ENCODE measurements at places on chromosomes 1 and 21. TPM values are rescaled to one million over a fixed set of nuclear protein-coding genes. Genes with fewer than 3 reads are reported as not detected.

DNA sequence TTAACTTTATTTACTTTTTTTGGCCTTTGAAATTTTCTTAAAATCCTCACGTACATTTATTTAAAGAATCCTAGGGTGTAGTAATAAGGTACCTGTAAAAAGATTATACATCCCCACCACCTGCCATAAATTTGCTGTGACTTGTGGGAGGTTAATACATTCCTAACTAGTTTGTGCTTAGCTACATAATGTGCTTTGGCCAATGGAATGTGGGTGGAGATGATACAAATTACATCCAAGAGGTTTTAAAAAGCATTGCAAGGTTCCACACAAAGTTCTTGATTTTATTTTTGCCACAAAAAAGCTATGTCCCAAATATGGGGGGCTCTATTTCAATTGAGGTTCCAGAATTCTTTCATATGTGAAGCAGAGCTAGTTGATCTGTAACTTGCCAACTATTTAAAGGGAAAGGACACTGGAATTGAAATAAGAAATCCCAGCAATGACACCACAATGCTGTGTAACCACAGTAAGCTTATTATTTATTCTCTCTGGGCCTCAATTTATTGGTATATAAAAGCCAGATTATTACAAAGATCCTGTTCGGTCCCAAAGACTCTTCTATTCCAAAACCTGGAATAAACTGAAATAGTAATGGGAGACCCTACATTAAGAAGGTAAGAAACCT lies 15.7 kb downstream of the ASPM start:
- peaks cover 37% of the 10 kb centered on the region for H3K4me1 ChIP-seq
- no peak overlapping the region for H3K4me3 ChIP-seq
- peaks cover 10% of the 10 kb centered on the region for H3K36me3 ChIP-seq
- peak overlapping the region; percentile 98 for H3K27ac ChIP-seq

- H3K27me3 ChIP-seq = no peaks in the 10 kb centered on the region
- H3K27ac ChIP-seq = no peak overlapping the region
- no peak overlapping the region for H3K4me3 ChIP-seq
- no peaks in the 10 kb centered on the region for H3K4me1 ChIP-seq
- no peak for DNase-seq
Measured at GRCh38 chr1:178500936-178501554, 4.3 kb upstream of the CLEC20A start.

- DNase-seq = no peak
- peaks cover 26% of the 10 kb centered on the region for H3K4me1 ChIP-seq
- H3K36me3 ChIP-seq = peaks cover 19% of the 10 kb centered on the region
Measured at GRCh38 chr21:16376673-16377072, 646.9 kb downstream of the USP25 start.

- H3K4me3 ChIP-seq = no peak overlapping the region
- peaks cover 20% of the 10 kb centered on the region for H3K4me1 ChIP-seq
- peaks cover 29% of the 10 kb centered on the region for H3K27me3 ChIP-seq
- DNase-seq = no peak
Measured at GRCh38 chr1:3688356-3689137, 36.2 kb downstream of the TP73 start.

GRCh38 chr1:93964777-93965200 lies 55.6 kb upstream of the GCLM start:
- H3K4me3 ChIP-seq = no peak overlapping the region
- no peaks in the 10 kb centered on the region for H3K27me3 ChIP-seq
- H3K4me1 ChIP-seq = peaks cover 18% of the 10 kb centered on the region
- no peak overlapping the region for H3K27ac ChIP-seq

DNA sequence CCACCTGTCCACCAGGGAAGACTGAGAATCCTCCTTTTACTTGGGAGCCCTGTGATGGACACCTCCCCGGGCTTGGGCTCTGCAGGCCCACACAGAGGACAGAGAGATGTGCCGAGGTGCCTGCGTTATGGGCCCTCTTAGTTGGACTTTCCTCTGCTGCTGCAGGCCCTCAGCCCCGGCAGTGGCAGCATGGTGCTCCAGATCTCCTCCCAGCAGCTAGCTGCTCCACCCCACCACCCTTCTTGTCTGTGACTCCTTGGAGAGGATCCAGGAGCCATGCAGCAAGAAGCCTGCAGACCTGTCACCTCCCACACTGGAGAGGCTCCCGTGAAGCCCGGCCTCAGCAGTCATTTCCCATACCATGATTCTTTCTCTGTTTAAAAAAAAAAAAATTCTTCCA lies 27.4 kb downstream of the PHGDH start:
- H3K27ac ChIP-seq = peak overlapping the region; percentile 61
- peaks cover 46% of the 10 kb centered on the region for H3K36me3 ChIP-seq
- no peak overlapping the region for H3K4me3 ChIP-seq
- DNase-seq = no peak
- no peaks in the 10 kb centered on the region for H3K27me3 ChIP-seq
- peaks cover 21% of the 10 kb centered on the region for H3K4me1 ChIP-seq

GRCh38 chr1:44377925-44378784 lies 23.1 kb upstream of the ERI3 start:
- H3K4me1 ChIP-seq = no peaks in the 10 kb centered on the region
- H3K36me3 ChIP-seq = no peaks in the 10 kb centered on the region
- peaks cover 25% of the 10 kb centered on the region for H3K27me3 ChIP-seq
- H3K27ac ChIP-seq = no peak overlapping the region

DNA sequence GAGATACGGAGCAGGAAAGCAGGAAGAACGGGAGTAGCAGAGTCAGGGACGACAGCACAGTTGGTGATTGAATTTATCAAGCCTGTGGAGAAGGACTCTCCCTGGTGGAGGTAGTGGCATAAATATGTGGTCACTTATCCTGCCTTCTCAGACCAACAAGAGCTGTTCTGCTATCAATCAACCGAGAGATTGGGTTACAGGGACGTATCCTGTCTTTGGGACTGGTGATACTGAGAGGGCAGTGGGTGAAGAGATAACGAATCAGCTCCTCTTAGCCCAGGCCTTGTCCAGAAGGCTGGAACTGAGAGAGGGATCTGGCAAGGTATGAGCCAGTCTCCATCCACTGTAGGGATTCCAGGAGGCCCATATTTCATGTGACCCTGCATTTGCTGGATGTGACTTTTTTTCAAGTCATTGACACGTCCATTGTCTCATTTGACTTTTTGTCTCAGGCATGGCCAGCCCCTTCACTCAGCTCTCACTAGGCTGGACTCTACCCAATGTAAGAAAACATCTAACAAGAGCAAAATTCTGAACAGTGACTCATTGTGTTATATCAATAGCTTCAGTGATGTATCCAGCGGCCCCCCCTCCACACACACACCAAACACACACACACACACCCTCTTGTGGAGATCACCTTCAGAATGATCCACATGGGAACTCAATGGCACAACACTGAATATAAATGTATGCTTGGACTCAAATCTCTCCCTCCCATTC lies 11.3 kb downstream of the C1orf116 start:
- H3K36me3 ChIP-seq = no peaks in the 10 kb centered on the region
- no peak for DNase-seq
- H3K4me3 ChIP-seq = no peak overlapping the region
- no peak overlapping the region for H3K27ac ChIP-seq
- H3K27me3 ChIP-seq = peaks cover 10% of the 10 kb centered on the region
- peaks cover 24% of the 10 kb centered on the region for H3K4me1 ChIP-seq

DNA sequence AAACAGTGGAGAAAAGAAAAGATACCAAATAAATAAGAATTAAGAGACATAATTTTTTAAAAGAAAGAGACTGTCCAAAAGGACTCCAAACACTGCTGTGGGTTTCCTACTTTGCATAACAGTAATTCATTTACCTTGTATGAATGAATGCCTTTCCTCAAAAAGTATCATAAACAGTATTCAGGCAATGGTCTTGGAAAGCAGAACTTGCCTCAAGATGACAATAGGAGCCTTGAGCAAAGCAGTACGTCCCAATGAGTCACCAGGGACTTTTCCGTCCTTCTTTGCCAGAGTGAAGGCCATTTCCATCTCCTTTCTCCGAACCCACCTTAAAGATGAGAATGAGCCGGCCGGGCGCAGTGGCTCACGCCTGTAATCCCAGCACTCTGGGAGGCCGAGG lies 186.4 kb downstream of the ZBTB18 start:
- H3K4me1 ChIP-seq = peaks cover 28% of the 10 kb centered on the region
- H3K27me3 ChIP-seq = no peaks in the 10 kb centered on the region
- H3K36me3 ChIP-seq = no peaks in the 10 kb centered on the region
- no peak for DNase-seq
- H3K4me3 ChIP-seq = no peak overlapping the region

GRCh38 chr1:3373175-3373574 lies 81.3 kb upstream of the ARHGEF16 start:
- H3K27ac ChIP-seq = no peak overlapping the region
- no peaks in the 10 kb centered on the region for H3K36me3 ChIP-seq
- no peak for DNase-seq
- H3K27me3 ChIP-seq = peaks cover 83% of the 10 kb centered on the region

DNA sequence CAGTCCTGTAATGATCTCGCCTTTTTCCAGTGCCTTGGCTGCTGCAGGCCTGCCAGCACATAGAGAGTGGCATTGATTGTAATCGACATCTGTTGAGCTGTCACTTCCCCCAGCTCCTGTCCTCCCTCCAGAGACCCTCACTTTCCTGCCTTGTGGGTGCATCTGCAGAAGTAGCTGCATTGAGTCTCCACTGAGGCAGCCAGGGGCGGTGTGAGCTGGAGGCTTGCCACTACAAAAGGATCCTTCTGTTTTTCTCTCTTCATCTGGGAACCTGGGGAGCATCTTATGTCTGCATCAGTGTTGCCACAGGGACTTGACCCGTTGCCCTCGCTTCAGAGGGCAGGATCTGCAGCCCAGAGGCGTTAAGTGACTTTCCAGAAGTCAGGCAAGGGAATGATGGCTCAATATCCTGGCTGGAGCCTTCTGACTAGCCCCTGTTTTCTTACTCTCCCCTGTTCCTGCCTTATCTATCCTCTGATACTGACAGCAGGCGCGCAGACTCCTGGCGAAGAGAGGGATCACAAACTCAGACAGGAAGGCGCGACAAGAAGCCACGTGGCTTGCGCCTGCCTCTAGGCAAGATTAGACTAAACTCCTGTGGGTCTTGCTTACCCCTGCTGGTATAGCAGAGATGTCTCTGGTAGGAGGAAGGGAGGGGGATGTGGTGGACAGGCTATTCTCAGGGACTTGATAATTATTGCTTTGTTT lies 13.3 kb upstream of the FMOD start:
- peak overlapping the region; percentile 87 for H3K27ac ChIP-seq
- peaks cover 8% of the 10 kb centered on the region for H3K27me3 ChIP-seq
- H3K36me3 ChIP-seq = no peaks in the 10 kb centered on the region
- no peak overlapping the region for H3K4me3 ChIP-seq
- DNase-seq = no peak

DNA sequence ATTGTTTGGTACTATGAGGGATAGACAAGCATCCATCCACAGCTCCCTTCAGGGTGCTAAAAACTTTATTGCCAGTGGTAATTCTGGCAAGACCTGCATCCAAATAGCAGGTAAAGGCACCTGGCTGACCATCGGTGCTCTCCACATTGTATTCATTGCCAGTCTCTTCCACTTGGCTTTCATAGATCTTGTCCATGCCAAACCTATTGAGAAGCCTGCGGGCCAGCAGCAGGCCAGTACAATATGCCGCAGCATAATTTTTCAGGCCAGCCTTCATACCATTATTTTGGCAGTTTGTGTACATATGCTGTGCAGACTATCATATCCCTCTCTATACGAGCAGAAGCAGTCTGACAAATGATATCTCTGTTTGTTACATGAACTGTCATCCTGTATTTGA lies 70.2 kb downstream of the SWT1 start:
- H3K4me1 ChIP-seq = no peaks in the 10 kb centered on the region
- no peak overlapping the region for H3K27ac ChIP-seq
- no peaks in the 10 kb centered on the region for H3K27me3 ChIP-seq
- H3K36me3 ChIP-seq = peaks cover 33% of the 10 kb centered on the region
- H3K4me3 ChIP-seq = no peak overlapping the region

- H3K4me1 ChIP-seq = peaks cover 8% of the 10 kb centered on the region
- H3K4me3 ChIP-seq = no peak overlapping the region
- no peak overlapping the region for H3K27ac ChIP-seq
- no peaks in the 10 kb centered on the region for H3K36me3 ChIP-seq
- H3K27me3 ChIP-seq = no peaks in the 10 kb centered on the region
Measured at GRCh38 chr21:39712976-39713375, 32.0 kb upstream of the IGSF5 start.

- no peaks in the 10 kb centered on the region for H3K27me3 ChIP-seq
- H3K36me3 ChIP-seq = no peaks in the 10 kb centered on the region
- DNase-seq = no peak
- H3K4me1 ChIP-seq = peaks cover 7% of the 10 kb centered on the region
- no peak overlapping the region for H3K27ac ChIP-seq
Measured at GRCh38 chr1:4775506-4775905, 121.1 kb downstream of the AJAP1 start.

GRCh38 chr1:78519446-78519845 lies 28.7 kb downstream of the PTGFR start:
- H3K27ac ChIP-seq = no peak overlapping the region
- no peak overlapping the region for H3K4me3 ChIP-seq
- no peak for DNase-seq

DNA sequence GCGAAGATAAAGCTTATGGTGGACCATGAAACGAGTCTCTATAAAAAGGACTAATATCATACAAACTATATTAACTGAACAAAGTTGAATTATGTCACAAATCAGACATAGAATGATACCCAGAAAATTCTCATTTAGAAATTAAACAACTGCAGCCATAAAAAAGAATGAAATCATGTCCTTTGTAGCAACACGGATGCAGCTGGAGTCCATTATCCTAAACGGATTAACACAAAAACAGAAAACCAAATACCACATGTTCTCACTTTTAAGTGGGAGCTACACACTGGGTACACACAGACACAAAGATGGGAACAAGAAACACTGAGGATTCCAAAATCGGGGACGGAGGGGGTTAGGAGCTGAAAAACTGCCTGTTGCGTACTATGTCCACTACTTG lies 11.5 kb downstream of the COP1 start:
- H3K27me3 ChIP-seq = no peaks in the 10 kb centered on the region
- H3K27ac ChIP-seq = no peak overlapping the region
- H3K36me3 ChIP-seq = peaks cover 8% of the 10 kb centered on the region
- no peak for DNase-seq
- no peak overlapping the region for H3K4me3 ChIP-seq

The SPRR2A gene
- not detected for total RNA-seq

The F13B gene
- total RNA-seq = not detected

The RAVER2 gene
- 18.3 TPM for total RNA-seq

The POLR3C gene
- total RNA-seq = 33.5 TPM

The ANKRD65 gene
- 10.9 TPM for total RNA-seq

The SLFNL1 gene
- total RNA-seq = 1.2 TPM

The EFNA1 gene
- 92.4 TPM for total RNA-seq

The ASCL5 gene
- total RNA-seq = not detected

Measured in mesothelial cell of epicardium (in vitro differentiated cells).